ENCODE measurements at places on chromosomes 2 and 18.

DNA sequence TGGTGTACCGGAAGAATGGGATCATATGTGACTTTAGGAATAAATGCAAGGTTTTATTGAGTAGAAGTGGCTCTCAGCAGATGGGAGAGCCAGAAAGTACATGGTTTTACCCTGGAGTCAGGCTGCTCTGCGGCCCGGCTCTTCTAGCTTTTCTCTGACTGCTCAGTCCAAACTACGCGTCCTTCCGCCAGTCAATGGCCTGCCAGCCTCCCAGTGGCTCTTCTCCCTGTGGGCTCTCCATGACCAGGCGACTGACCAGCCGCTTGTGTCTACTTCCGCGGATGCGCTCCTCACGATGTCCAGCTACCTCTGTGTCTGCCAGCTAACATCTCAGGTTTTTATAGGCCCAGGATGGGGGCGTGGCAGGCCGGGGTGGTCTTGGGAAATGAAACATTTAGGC, 220.4 kb downstream of the VAPA start:
- no peak for DNase-seq

GRCh38 chr2:4404363-4404762, 701.0 kb downstream of the DCDC2C start:
- DNase-seq, result no peak

GRCh38 chr2:215507136-215507535, 71.3 kb upstream of the FN1 start:
- no peak for DNase-seq

GRCh38 chr2:202030691-202031090, 3.0 kb upstream of the FZD7 start:
- no peak for DNase-seq

GRCh38 chr2:239264492-239264837, 136.4 kb downstream of the HDAC4 start:
- no peak for DNase-seq

- DNase-seq, result no peak
Observed at GRCh38 chr2:216583606-216584005, 49.6 kb upstream of the IGFBP2 start.

DNA sequence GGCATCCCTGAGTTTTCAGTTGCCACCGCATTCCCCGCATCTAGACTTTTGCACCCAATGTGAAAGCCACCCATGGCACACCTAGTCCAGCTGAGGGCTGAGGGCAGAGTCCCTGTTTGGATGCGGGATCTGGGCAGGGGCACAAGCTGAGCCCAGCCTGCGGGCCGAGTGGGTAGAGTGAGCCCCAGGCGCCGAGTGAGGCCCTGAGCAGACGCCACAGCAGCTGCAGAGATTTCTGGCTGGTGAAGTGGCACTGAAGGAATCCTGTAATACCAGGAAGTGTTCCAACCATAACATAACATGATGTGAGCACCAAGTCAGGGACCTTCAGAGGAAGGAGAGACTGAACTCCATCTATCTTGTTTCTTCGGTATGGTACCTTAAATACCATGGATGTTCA, 27.7 kb upstream of the FRZB start:
- DNase-seq, result no peak

GRCh38 chr2:344811-345210, 56.9 kb upstream of the ALKAL2 start:
- DNase-seq, result no peak

- DNase-seq, result no peak
Observed at GRCh38 chr18:11096839-11097750, 52.3 kb downstream of the PIEZO2 start.

DNA sequence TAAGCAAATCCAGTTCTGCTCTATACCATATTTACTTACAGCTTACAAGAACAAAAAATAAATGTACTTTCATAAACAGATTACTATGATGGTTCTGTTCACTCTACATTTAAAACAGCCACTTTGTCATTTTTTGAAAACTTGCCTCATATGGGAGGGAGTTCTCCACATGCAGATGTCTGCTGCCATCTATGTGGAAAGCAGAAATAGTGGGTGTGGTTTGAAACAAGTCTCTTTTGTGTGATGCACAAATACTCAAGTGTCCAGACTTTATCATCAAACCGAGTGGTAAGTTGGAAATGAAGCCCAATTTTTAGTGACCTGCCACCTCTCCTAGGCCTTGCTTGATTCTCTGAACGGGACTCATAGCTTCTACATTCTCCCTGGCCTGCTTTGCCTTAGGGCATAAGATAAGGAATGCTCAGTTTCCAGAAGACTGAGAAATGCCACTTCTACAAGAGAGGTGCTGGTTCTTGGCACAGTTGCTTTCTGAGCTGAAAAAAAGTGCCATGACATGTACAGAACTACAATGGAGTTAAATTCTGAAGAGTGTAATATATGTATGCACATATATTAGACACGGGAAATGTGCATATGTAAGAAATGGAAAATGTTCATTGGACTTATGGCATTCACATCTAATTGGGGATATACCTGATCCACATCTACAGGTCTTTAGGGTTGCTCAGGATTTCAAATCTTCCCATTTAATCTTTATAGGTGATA, 221.0 kb downstream of the SLC8A1 start:
- DNase-seq, result no peak

DNA sequence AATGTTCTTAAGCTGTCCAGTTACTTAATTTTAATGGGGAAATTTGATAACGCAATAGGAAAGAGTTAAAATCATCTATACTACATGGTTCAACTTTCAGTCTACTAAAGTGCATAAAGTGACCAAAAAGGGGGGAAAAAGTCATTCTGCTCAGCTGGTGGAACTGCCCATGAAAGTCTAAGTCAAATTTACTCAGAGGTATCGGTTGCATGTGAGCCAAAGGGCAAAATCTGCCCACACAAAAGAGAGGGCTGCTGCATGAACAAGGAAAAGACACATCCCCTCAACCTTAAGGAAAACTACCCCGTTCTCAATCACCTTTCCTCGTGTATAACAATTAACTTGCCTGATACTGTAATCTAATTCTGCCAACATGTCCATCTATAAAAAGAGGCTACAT, 126.1 kb downstream of the TCF4 start:
- no peak for DNase-seq

GRCh38 chr2:200770847-200771246, 40.9 kb upstream of the BZW1 start:
- no peak for DNase-seq
